Activated CD4-positive, alpha-beta T cell treated with anti-CD3 and anti-CD28 coated beads, Interleukin-2, amount 50 U/mL, for 16 hours (primary cell): ENCODE measurements at places on chromosomes 6 and 20.
A peak's percentile ranks its signal among the peaks of the same experiment; 100 is the strongest.

DNA sequence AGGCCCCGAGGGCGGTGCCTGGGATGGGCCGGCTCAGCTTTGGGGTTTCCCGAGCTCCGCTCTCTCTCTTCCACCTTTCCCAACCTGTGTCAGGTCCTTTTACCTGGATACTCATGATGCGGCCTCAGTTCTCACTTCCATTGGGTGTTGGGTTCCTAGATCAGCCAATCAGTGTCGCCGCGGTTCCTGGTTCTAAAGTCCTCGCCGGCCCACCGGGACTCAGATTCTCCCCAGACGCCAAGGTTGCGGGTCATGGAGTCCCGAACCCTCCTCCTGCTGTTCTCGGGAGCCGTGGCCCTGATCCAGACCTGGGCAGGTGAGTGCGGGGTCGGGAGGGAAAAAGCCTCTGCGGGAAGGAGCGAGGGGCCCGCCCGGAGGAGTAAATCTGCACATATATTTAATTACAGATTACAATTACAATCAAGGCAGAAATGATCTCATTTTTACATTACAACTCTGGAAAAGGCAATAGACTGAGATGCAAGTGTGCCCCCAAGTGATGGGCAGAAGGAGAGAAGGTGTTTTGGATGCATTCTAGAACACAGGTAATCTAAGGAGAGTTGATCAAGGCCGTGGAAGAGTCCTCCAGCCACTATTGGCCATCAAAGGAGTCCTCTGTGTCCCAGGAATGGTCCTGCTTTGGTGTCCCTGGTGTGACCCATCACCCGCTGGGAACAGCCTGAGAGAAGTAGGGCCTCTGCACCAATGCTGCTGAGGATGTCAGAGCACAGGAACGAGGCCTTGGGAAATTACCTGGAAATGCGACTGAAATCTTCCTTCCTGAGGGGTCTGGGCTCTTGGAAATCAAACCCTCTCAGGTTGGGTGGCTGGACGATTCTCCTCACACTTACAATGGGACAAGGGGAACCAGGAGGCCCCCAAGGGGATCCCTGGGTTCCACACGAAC is 34.7 kb upstream of the MICB start:
- peak; percentile 94 for DNase-seq

GRCh38 chr6:126926926-126927325 is 191.5 kb upstream of the RSPO3 start:
- DNase-seq: no peak

- DNase-seq: no peak
Observed at GRCh38 chr6:146904596-146904995, 299.6 kb upstream of the STXBP5 start.

DNA sequence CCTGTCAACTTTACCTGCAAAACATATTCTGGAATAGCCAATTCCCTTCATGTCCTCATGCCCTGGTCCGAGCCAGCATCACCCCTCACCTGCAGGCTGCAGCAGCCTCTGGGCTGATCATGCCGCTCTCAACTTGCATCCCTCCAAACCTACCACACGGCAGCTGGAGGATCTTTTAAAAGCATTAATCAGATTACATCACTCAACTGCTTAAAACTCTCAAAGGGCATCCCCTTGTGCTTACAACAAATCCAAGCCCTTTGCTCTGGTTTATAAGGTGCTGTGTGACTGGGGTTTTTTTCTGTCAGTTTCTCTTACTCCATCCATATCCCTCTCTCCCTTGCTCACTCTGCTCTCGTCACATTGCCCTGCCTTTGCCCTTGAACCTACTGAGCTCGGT is 24.0 kb downstream of the CD40 start:
- DNase-seq: no peak

GRCh38 chr6:139159016-139159415 is 24.1 kb downstream of the HECA start:
- no peak for DNase-seq

GRCh38 chr6:123594776-123595175 is 42.0 kb downstream of the TRDN start:
- no peak for DNase-seq

DNA sequence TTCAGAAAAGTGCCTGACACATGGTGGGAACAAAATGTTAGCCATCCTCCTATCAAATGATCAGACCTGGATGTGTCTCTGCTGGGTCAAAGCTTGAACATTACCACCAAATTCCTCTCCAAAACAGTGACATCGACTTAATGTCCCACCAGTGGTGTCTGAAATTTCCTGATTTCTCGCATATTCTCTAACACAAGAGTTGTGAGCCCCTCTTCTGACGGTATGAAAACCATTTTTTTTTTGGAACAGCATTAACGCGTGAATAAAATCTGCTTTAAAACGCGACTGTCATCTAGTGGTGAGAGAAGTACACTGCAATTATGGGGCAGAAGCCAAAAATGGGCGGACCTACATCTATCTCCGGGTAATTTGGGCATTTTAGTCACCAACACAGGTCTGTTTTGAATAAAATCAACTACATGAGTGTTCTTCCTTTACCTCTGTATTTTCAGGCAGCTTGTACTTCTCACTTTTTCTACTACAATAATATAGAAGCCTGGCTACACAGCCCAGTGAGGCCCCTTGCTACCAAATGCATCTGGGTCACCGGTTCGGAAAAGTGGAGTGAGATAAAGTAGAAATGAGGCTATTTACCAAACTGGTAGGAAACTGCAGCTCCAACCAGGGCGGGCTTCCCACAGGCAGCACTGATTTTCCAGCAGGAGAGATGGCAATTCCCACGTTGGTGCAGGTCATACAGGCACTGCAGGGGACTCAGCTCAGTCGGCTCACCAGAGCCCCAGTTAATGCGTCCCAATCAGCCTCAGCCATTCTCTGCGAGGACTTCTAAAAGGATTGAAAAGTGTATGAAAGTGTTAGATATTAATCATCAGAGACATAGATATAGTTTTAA is 27.4 kb downstream of the MGME1 start:
- peak; percentile 62 for DNase-seq

DNA sequence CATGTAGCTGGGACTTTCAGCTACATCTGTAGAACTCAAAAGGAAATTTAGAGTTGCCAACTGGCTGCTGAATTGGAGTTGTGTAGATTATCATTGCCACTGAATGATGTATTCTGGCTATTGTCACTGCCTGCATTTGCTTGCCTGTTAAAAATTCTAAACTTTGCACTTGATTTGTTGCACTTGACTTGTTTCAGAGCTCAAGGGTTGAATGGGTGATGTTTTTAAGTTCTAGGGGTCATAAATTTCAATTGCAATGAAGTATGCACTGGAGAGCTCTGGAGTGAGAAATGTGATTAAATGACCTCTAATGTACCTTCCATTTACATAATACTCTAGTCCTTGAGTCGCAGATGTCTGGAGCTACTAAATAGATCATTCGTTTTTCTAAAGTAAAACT is 102.4 kb downstream of the TNFRSF21 start:
- DNase-seq: no peak

DNA sequence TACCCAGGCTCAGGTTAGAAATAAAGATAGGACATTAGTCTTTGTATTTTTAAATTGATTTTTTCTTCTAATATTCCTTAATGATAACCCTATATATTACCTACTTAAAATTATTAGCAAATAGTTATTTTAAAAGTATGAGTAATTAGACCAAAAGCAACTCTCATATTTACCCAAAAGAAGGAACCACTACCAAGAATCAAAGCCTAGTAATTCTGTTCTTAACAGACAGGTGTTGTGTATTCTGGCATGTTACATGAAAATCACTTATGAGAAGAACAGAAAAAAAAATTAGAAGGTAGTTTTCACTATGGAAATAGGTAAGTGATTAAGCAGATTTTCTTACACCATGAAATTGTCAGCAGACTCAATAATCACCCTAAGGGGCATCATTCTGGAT is 105.1 kb downstream of the ATG5 start:
- no peak for DNase-seq

GRCh38 chr20:54646156-54646517 is 170.7 kb downstream of the DOK5 start:
- DNase-seq: no peak

GRCh38 chr6:107800564-107801164 is 23.4 kb downstream of the SCML4 start:
- DNase-seq: no peak

DNA sequence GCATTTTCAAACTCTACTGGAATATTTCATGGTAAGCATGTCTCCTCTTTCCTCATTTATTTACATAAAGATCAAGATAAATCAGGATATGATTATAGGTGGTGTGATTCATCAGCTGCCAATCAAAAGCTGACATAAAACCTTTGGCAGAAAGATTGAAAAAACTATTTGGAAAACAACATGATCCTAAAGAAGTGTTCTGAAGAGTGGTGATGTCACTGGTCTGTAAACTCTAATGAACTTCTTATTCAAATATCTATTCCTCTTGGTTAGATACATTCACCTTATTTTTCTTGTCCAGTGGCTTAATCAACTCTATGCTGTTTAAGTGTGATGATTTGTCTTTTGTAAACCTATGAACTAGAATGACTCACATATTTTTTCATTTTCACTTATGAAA is 535.5 kb upstream of the CITED2 start:
- no peak for DNase-seq

DNA sequence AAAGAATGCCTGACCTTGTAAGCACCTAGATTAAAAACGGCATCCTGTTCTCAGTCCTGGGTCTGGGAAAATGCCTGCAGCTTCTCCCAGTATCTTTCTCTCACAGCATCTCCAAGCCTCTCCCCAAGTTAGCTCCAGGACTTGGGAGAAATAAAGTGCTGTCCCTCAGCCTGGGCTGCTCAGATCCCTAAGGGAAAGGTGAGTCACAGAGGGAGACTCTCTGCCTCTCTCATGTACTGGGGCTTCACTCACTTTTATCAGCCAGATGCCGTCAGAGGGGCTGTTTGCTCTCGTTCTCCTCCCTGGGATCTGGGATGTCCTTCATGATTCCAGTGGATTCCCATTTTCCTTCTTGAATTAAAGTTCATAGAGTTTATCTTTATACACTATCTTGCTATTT is 293.6 kb downstream of the COL12A1 start:
- no peak for DNase-seq

DNA sequence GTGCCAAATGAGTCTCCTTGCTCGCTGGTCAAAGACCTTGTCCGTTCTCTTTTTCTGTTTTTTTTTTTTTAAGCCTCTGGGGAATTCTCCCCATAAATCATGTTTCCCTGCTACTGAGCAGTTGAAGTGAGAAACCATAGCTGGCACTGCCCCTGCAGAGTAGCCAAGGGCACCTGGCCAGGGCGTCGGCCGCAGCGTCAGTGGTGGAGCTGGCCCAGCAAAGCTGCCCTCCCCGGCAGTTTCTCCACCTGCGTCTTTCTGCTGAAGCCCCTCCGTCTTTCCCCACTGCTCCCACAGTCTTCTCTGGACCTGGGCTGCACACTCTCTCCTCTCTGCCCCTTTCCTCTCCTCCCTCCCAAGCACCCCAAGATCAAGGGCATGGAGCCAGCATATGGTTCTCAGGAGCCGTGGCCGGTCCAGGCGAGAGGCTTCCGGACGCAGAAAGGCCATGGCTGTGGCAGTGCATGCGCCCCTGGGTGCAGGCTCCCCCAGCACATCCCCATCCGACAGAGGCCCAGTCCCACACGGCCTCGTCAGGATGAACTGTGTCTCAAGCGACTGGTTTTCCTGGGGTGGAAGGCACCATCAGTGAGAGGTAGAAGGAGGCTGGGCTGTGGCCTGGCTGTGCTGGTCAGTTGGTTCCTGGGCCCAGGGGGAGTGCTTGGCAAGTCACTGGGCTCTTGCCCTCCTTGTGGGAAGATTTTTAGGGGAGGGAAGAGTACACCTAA is 218.1 kb downstream of the ERMARD start:
- DNase-seq: no peak

DNA sequence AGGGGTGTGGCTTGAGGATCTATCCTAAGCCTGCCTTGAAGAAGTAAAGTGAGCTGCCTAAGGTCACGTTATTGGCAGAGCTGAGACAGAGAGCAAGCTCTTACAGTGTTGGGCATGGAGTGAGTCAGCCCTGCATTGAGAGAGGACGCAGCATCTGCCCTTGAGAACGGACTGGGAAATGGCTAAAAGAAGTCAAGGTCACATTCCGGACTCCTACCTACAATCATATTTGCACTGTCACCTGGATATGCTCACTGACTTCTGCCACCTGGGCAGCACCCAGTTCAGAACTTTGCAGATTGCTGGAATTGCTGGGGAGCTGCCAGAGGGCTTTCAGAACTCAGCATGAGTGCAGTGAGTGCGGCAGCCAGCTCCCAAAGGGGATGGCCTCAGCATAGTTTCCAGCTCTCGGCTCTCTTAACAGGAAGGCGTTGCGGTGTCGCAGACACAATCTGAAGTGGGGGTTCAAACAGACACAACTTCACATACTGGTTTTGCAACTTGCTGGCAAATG is 199.3 kb upstream of the SGK1 start:
- DNase-seq: no peak

DNA sequence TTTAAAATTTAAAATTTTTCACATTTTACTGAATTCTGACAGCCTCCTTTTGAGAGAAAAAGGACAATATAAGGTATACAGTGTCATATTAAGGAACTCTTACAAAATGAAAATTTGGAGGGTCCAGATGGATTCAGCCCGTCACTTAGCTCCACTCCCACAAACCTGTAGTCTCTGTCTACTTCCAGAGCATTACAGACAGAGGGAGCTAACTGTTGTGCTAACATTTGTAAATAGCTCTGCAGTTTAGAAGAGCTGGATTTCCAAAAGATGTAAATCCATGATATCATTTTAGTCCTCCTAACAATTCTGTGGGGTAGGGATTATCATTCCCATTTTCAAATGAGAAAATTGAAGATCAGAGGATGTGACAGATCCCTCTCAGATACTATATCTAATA is 16.1 kb upstream of the SERINC3 start:
- no peak for DNase-seq

DNA sequence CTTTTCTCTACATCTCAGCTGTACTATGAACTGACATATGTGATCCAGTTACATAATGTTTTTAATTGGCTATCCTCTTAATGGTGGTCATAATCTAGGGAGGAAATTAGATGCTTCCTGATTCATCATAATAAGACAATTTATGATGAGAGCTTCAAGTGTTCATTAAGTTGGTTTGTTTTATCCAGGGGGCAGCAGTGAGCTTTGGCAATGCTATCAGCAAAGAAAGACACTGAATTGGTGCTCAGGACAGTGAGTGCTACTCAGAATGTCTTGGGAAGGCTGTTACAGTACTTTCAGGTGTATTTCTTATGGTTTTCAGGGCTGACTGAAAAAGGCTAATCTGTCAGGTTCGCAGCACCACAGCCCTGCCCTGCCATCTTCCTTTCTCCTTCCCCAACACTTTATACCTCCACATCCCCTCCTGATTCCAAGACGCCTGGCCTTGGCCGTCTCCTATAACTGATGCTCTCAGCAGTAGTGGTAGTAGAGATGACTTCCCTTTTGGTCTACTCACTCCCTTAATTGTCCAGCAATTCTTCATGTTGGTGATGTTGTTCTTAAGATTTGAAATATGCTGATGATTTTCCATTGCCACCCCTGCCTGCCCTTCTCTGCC is 67.0 kb upstream of the TNFAIP3 start:
- DNase-seq: peak; percentile 88

- peak; percentile 48 for DNase-seq
Observed at GRCh38 chr6:85464260-85464644, 14.4 kb downstream of the NT5E start.

GRCh38 chr20:6590891-6591637 is 176.4 kb upstream of the BMP2 start:
- no peak for DNase-seq

GRCh38 chr6:67506352-67506751 is 1128.7 kb upstream of the ADGRB3 start:
- no peak for DNase-seq
